ENCODE measurements at places on chromosomes 12 and 14.

DNA sequence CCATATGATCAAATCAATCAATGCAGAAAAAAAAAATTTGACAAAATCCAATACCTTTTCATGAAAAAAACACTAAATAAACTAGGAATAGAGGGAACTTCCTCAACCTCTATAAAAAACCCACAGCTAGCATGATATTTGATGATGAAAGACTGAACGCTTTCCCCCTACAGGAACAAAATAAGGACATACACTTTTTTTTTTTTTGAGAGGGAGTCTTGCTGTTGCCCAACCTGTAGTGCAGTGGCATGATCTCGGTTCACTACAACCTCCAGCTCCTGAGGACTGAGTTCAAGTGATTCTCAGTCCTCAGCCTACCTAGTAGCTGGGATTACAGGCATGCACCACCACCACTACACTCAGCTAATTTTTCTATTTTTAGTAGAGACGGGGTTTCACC is 17.9 kb upstream of the CAMKK2 start:
- DNase-seq = peak; percentile 16

GRCh38 chr12:116636608-116637519 is 77.7 kb downstream of the MAP1LC3B2 start:
- DNase-seq = no peak

DNA sequence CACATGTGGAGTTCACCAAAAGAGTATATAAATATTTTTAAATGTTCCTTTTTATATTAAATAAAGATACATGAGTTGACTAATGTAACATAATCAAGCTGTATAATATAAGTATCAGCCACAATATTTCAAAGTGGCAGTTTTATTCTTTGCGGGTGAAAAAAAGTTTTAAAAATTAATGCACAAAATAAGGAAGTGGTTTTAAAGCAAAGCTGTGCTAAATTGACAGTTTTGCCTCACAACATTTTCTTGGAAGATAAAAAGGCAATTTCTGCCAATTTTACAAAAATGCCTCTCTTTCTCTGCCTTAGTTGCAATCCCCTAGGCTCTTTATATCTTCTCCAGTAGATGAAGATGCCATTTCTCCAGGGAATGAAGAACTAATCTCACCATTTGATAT is 719.1 kb downstream of the C12orf50 start:
- no peak for DNase-seq

DNA sequence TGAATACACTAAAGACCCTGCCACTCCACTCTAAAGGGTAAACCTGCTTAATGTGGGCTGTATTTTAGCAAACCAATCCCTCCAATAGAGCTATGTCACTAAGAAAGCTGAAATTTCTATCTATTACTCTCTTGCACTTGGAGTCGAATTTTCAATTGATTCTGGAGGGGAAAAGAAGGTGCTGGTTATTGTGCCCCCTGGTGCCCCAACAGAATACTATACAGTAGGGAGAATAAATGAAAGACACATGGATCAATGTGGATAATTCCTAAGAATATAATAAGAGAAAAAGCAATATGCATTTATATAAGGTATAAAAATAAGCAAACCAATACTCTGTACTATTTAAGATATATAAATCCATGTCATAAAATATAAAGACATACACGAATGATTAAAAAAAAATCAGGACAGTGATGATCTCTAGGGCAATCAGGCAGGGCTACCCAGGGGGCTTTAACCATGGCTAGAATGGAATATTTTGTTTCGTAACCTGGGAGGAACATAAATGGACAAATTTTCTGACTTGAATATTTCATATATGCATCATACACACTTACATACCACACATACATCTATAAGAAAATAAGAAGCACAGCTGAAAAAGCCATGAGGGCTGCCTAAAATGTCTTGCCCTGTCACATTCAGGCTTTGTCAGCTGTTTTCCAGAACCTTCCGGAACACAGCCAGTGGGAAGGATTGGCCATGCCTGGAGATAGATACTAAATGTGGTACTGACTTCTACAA is 54.4 kb downstream of the EFCAB11 start:
- DNase-seq = no peak

DNA sequence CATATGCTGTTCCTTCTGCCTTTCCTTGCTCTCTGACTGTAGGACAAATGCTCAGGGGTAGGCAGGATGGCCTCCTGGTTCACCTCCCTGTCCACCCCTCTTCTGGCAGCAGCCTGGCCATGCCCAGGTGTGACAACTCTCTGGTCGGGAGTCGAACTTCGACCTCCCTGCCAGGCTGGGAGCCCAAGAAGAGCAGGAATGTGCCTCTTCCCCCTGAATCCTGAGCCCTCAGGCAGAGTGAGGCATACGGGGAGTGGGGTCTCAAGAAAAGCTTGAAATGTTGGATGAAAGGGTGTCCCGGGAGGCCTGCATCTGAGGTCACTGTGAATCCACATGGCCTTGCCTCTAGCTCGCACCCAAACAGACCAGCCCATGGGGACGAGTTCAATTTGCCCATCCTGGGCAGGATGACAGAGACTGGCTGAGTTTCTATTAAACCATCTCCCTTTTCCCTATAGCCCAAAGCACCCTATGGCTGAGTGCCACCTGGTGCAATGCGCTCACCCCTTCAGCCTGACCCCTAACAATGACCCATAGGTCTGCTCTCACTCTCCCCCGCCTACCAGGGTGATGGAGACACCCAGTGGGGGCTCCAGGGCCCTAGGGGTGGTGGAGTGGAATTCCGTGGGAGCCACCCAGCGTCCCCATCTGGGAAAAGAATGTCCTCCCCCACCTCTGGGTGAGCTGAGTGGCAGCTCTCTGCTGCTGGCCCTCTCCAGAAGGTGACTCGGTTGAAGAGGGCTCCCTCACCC is 52.9 kb upstream of the DIO3 start:
- DNase-seq = peak; percentile 38

DNA sequence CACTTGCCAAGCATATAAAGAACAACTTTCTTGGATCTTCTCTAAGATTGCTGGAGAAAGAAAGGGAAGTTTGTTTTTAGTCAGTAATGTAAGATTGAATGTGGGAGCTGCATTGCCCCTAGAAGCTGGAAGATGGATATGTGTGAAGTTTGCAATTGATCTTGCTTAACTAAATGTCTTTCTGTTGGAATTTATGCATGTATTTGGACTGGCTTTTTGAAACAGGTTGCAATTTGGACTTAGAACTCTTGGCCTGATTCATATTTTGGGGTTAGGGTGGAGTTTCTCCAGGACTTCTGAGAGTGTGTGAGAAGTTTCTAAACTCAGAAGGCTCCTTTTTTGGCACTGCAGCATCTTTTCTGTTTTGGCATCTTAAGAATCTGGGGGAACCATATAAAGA is 26.4 kb downstream of the IFT43 start:
- DNase-seq = no peak

DNA sequence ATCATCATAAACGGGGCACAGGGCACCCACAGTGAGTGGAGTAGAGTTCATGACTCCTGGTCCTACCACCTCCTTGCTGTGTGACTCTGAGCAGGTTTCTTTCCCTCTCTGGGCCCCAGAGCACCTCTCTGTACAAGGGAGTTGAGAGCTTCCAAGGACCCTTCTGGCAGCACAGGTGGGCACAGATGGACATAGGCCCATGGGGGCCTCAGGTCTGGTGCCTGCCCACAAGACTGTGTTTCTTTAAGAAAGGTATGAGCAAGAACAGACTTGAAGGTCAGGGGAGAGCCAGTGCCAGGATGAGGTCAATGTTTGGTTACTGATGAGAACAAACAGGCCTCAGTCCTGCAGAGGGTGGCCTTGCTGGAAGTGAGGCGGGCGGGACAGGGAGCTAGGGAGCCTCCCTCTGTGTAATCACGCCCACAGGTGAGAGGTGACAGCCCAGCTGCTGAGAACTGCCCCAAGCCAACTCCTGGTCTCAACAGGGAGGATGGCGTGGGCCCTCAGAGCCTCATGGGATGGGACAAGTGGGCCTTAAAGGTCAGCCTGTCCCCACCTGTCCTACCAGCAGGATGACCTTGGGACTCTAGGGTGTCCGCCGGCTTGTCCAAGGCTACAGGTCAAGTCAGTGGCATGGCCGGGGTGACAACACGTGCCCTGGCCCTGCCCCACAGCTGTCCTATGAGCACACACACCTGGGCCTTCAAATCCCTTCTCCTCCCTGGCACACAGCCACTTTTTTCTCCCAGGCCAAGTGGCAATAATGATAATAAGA is 49.1 kb downstream of the CCDC85C start:
- no peak for DNase-seq

Measured in endodermal cell (in vitro differentiated cells).